ENCODE measurements at places on chromosomes 6 and 20. TPM values are rescaled to one million over a fixed set of nuclear protein-coding genes. Genes with fewer than 3 reads are reported as not detected.
A peak's percentile ranks its signal among the peaks of the same experiment; 100 is the strongest.

DNA sequence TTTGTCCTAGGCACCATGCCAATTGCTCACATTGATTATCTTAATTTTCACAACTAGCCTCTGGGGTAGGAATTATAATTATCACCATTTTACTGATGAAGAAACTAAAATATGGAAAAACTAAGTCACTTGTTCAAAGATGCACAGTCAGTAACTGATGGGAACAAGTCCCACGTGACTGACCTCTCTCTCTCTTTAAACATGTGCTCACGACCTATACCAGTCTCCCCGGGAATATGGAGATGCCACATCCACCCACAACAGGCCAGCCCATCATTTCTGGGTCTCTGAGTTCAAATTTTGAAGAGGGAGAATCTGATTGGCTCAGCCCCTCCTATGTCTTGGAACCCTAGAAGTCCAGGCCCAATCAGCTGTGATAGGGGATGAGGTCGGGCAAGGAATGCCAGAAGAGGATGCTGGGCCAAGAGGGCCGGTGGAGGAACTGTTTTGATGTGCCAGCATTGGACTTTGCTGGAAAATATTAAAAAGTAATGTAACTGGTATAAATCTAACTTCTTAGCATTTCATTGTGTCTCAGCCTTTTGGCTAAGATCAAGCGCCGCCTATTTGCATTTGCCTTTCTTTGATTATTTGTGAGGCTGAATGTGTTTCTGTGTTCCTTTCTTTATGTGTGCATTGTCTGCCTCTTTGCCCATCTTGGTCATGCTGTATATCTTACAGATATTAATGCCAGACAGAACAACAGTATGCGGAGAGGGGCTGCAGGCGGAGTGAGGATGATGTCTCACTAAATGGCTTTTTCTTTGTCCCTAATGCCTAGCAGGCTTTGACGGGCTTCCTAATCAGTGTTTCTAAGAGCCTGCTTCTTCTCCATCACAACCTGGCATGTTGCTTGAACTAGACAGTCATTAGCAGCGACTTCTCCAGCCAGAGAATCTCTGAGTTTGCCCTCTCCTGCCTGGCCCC, 126.6 kb downstream of the VEGFA start:
- H3K4me3 ChIP-seq, result no peak overlapping the region
- no peaks in the 10 kb centered on the region for H3K4me1 ChIP-seq
- H3K27me3 ChIP-seq, result no peaks in the 10 kb centered on the region
- no peak for DNase-seq
- no peak overlapping the region for H3K27ac ChIP-seq

GRCh38 chr6:109055771-109056235, 38.8 kb downstream of the SESN1 start:
- H3K36me3 ChIP-seq, result no peaks in the 10 kb centered on the region
- no peak overlapping the region for H3K27ac ChIP-seq
- no peak for DNase-seq
- peaks cover 36% of the 10 kb centered on the region for H3K4me1 ChIP-seq
- H3K4me3 ChIP-seq, result no peak overlapping the region

GRCh38 chr20:64145458-64146300, 18.6 kb upstream of the MYT1 start:
- DNase-seq, result no peak
- H3K36me3 ChIP-seq, result no peaks in the 10 kb centered on the region
- no peak overlapping the region for H3K27ac ChIP-seq
- no peak overlapping the region for H3K4me3 ChIP-seq

DNA sequence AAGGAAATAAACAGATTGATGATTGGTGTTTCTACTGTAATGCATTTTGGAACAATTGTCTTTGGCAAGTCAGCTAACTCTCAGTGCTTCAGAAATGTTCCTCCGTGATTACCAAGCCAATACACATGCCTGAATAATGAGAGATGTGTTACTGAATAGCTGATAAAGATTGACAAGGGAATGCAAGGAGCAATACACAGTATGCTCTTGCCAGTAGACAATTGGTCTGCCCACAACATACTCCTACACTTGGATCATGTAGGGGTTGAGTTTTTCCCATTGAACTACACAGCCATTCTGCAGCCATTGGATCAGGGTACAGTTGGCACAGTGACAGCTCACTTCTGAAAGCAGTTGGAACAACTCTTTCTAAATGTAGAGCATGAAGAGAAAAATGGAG, 5.6 kb upstream of the GJB7 start:
- H3K27ac ChIP-seq, result no peak overlapping the region
- peaks cover 11% of the 10 kb centered on the region for H3K4me1 ChIP-seq
- H3K27me3 ChIP-seq, result no peaks in the 10 kb centered on the region

- H3K27ac ChIP-seq, result no peak overlapping the region
- no peak overlapping the region for H3K4me3 ChIP-seq
- no peaks in the 10 kb centered on the region for H3K4me1 ChIP-seq
- peaks cover 85% of the 10 kb centered on the region for H3K36me3 ChIP-seq
- H3K27me3 ChIP-seq, result no peaks in the 10 kb centered on the region
Measured at GRCh38 chr6:31642798-31643570, 9.5 kb downstream of the BAG6 start.

TMEM74B gene
- not detected for polyA plus RNA-seq

DNA sequence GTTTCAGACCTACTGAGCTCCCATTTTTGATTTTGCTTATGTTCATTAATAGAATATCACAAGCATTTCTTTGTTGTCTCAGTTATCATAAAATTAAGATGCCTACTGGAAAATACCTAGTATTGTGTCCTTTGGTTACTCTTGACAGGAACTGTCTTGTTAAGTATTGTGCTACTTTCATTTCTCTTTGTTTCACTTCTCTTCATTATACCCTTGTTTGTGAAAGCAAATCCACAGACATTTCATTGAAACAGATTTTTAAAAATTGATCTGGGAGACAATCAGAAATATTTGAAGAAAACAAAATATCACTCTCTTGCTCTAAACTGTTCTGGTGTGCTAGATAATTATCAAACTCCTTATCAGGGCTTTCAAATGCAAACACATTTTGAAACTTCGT, 290.5 kb upstream of the EYS start:
- DNase-seq, result no peak
- no peak overlapping the region for H3K4me3 ChIP-seq
- no peaks in the 10 kb centered on the region for H3K27me3 ChIP-seq
- H3K36me3 ChIP-seq, result no peaks in the 10 kb centered on the region
- H3K27ac ChIP-seq, result no peak overlapping the region

DNA sequence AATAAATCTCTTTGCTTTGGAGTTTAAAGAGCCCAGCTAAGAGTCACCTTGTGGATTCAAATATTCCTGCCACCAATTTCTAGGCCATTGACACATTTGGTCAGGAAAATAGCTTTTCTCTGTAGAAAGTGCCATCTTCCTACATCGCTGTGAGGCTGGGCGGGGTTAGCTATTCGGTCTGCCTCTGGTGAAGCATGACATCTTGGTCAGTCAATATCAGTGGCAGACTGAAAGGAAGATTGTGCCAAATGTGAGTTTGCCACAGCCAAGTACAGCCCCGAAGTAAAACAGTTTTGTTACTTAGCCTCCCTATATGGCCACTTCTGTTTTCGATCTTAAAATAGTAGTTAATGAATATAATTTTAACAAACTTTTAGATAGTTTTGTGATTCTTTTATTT, 65.5 kb upstream of the FABP7 start:
- no peaks in the 10 kb centered on the region for H3K36me3 ChIP-seq
- H3K27ac ChIP-seq, result no peak overlapping the region
- H3K4me3 ChIP-seq, result no peak overlapping the region
- H3K27me3 ChIP-seq, result no peaks in the 10 kb centered on the region
- no peak for DNase-seq

GRCh38 chr6:90288404-90288803, 8.2 kb downstream of the BACH2 start:
- DNase-seq, result no peak
- peaks cover 58% of the 10 kb centered on the region for H3K4me1 ChIP-seq
- no peaks in the 10 kb centered on the region for H3K27me3 ChIP-seq
- H3K27ac ChIP-seq, result no peak overlapping the region
- no peaks in the 10 kb centered on the region for H3K36me3 ChIP-seq
- H3K4me3 ChIP-seq, result no peak overlapping the region

EDN1 gene
- not detected for polyA plus RNA-seq

DNA sequence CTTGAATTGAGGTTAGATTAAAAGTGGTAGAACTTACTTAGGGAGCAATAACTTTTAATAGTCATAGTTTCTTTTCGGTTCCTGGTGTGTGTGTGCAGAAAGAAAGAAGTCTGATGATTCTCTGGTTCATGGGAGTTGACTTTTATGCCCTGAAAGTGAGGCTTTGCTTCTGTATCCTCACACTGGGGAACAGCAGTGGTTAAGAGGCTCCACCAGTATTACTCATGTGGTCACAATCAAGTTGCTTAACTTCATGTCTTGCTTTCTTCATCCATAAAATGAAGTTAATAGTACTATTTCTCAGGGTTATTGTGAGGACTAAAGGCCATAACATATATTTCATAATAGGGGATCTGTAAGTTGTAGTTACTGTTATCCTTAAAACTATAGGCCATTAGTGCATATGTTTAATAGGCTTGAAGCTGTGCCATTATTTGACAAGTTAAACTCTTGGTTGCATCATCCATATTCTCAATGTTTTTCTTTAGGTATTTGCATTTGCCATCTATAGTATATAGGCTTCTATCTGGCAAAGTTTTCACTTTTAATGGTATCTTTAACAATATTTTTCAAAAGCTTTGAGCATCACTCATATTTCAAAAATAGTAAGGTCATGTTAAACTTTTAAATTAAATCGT, 262.4 kb downstream of the PLCB1 start:
- H3K4me1 ChIP-seq, result no peaks in the 10 kb centered on the region
- no peak overlapping the region for H3K4me3 ChIP-seq
- H3K36me3 ChIP-seq, result no peaks in the 10 kb centered on the region
- no peak overlapping the region for H3K27ac ChIP-seq
- no peak for DNase-seq

- DNase-seq, result no peak
- H3K4me3 ChIP-seq, result no peak overlapping the region
- H3K27ac ChIP-seq, result no peak overlapping the region
- no peaks in the 10 kb centered on the region for H3K27me3 ChIP-seq
- H3K4me1 ChIP-seq, result no peaks in the 10 kb centered on the region
Measured at GRCh38 chr6:84547341-84547801, 217.0 kb downstream of the TBX18 start.

TREM1 gene
- not detected for polyA plus RNA-seq

GRCh38 chr20:40257763-40258162, 431.3 kb downstream of the MAFB start:
- H3K4me1 ChIP-seq, result no peaks in the 10 kb centered on the region
- no peaks in the 10 kb centered on the region for H3K36me3 ChIP-seq
- no peak for DNase-seq

DNA sequence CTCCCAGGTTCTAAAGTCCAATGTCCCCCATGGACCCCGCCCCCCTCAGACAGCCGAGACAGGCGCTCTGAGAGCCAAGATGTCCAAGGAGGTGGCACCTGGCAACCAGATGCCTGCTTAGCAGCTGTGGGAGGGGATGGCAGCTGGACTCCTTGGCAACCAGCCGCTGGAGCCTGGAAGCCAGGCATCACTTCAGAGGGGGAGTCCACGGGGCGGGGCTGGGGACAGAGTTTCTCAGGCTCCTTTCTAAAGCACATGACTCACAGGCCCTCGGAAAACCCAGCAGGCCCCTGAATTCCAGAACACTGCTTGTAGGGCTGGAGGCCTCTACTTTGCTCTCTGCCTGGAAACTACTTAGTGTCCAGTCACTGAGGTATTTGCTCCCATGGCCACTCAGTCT, 51.5 kb downstream of the PREX1 start:
- peak overlapping the region; percentile 33 for H3K27ac ChIP-seq
- H3K4me1 ChIP-seq, result peaks cover 83% of the 10 kb centered on the region
- H3K36me3 ChIP-seq, result no peaks in the 10 kb centered on the region
- DNase-seq, result no peak

DNA sequence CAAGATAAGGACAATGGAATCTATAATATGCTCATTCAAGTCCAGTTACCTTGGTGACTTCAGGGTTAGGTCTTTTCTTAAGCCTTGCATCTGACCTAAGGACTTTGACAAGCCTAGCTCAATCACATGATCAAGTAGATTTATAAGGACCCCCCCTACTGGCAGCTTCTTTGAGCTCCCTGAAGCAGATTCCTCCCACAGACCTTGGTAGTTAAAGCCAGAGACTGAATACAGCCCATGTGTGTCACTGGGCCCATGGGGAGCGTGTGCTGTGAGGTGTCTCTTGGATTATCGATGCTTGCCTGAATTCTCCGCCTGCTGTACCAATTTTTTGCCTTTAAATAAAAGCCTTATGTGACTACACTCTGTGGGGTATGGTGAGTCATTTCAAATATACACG, 372.7 kb upstream of the RGS17 start:
- no peak overlapping the region for H3K4me3 ChIP-seq
- H3K4me1 ChIP-seq, result no peaks in the 10 kb centered on the region
- no peak for DNase-seq
- no peaks in the 10 kb centered on the region for H3K36me3 ChIP-seq
- no peak overlapping the region for H3K27ac ChIP-seq
- no peaks in the 10 kb centered on the region for H3K27me3 ChIP-seq

HTR1E gene
- polyA plus RNA-seq, result not detected

DNA sequence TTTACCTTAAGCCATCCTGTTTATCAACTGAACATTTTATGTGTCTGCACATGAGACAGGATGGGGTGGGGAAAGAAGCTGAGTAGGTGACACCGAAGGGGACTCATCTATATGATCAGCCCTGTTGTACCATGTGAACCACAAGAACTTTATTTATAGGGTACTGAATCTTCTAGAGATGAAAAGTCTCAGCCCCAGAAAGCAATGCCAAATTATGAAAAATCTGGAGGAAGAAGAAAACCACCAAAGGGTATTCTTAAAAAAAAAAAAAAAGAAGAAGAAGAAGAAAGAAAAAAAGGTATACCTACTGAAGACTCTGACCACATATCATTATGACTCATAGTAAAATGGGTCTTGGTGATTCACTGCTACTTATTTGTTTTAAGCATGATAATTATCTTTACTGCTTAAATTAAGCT, 39.8 kb upstream of the HBS1L start:
- H3K36me3 ChIP-seq, result no peaks in the 10 kb centered on the region
- H3K4me3 ChIP-seq, result no peak overlapping the region
- peak overlapping the region; percentile 19 for H3K27ac ChIP-seq
- H3K4me1 ChIP-seq, result peaks cover 35% of the 10 kb centered on the region
- peak; percentile 45 for DNase-seq

DNA sequence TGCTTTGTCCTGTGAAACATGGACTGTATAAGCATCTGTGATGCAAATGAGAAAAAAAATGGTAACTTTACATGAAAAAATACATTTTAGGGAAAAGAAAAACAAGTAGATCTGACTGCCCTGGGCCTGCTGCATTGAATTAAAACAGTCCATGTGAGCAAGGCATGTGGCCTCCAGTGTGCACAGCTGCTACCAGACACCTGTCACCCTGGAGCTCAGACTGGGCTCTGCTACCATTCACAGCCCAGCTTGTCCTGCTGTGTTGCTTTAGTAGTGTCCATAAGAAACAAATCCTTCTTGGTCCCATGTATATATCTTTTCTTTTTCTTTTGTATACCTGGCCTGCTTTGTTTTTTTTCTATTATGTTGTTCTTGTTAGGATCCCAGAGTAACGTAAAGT, 315.9 kb downstream of the NKAIN2 start:
- H3K27ac ChIP-seq, result no peak overlapping the region
- no peak overlapping the region for H3K4me3 ChIP-seq
- no peaks in the 10 kb centered on the region for H3K36me3 ChIP-seq
